Activated CD4-positive, alpha-beta T cell treated with anti-CD3 and anti-CD28 coated beads for 36 hours (primary cell): ENCODE measurements at places on chromosomes 3 and 15. TPM values are rescaled to one million over a fixed set of nuclear protein-coding genes. Genes with fewer than 3 reads are reported as not detected.
A peak's percentile ranks its signal among the peaks of the same experiment; 100 is the strongest.

DNA sequence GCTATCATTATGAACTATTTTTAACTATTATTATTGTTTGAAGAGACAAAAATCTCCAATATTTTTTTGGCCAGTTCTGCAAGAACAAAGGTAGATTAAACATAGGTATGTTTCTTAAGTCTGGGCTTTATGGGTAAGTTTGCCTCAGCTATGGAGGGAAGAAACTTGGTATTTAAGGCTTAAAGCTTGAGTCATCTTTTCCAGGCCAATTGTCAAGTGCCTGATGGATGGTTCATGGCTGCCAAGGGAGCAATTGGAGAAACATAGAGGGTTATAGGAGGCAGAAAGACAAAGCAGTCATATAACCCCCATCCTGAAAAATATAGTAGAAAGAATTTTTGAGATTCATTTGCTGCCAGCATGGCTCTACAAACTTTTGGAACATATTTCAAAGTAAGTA lies 7.2 kb upstream of the STAC start:
- no peak for DNase-seq
- H3K27ac ChIP-seq: no peak overlapping the region
- no peak overlapping the region for H3K4me3 ChIP-seq
- peaks cover 7% of the 10 kb centered on the region for H3K27me3 ChIP-seq
- H3K36me3 ChIP-seq: no peaks in the 10 kb centered on the region
- H3K4me1 ChIP-seq: no peaks in the 10 kb centered on the region

DNA sequence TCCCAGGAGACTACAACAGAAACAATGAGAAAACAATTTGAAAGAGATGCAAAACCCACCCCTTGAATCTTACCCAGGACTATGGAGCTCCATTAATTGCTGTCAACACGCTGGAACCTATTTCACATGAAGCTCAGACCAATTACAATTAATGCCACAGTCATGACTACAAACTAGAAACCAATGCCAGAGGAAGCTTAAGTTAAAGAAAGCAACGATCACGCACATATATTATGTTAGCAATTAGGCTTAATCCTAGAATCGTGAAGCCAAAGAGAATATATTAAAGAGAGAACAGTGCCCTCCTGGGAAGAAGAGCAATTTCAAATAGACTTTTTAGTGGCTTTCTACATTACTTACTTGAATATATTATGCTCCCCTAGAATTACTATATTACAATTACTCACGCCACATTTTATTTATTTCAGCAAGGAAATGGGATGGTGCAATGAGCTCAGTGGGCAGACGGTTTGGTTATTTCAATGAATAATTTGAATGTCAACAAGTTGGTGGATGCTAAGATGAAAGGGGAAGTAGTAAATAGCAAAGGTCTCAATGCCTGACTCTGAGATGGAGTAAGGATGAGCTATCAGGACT lies 125.5 kb downstream of the GREM1 start:
- H3K27ac ChIP-seq: no peak overlapping the region
- peaks cover 4% of the 10 kb centered on the region for H3K27me3 ChIP-seq
- no peak for DNase-seq
- no peaks in the 10 kb centered on the region for H3K36me3 ChIP-seq

- H3K4me3 ChIP-seq: no peak overlapping the region
- DNase-seq: peak; percentile 7
- no peaks in the 10 kb centered on the region for H3K27me3 ChIP-seq
These were observed 246.5 kb downstream of the ROBO1 start for GRCh38 chr3:79521221-79521848.

CD96 gene
- 40.8 TPM for total RNA-seq

OR5H15 gene
- not detected for total RNA-seq
